ENCODE measurements at places on chromosomes 1 and 21.

DNA sequence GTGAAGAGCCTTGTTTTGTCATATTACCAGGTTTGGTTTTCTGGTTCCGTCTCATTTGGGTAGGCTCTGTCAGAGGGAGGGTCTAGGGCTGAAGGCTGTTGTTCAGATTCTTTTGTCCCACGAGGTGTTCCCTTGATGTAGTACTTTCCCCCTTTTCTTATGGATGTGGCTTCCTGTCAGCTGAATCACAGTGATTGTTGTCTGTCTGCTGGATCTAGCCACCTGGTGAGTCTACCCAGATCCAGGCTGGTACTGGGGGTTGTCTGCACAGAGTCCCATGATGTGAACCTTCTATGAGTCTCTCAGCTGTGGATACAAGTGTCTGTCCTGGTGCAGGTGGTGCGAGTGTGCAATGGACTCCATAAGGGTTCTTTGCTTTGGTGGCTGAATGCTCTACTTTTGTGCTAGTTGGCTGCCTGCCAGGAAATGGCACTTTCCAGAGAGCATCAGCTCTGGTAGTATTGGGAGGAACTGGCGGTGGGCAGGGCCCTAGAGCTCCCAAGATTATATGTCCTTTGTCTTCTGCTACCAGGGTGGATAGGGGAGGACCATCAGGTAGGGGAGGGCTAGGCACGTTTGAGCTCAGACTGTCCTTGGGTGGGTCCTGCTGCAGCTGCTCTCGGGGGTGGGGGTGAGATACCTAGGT, 246.0 kb downstream of the RYR2 start:
- no peak for DNase-seq

DNA sequence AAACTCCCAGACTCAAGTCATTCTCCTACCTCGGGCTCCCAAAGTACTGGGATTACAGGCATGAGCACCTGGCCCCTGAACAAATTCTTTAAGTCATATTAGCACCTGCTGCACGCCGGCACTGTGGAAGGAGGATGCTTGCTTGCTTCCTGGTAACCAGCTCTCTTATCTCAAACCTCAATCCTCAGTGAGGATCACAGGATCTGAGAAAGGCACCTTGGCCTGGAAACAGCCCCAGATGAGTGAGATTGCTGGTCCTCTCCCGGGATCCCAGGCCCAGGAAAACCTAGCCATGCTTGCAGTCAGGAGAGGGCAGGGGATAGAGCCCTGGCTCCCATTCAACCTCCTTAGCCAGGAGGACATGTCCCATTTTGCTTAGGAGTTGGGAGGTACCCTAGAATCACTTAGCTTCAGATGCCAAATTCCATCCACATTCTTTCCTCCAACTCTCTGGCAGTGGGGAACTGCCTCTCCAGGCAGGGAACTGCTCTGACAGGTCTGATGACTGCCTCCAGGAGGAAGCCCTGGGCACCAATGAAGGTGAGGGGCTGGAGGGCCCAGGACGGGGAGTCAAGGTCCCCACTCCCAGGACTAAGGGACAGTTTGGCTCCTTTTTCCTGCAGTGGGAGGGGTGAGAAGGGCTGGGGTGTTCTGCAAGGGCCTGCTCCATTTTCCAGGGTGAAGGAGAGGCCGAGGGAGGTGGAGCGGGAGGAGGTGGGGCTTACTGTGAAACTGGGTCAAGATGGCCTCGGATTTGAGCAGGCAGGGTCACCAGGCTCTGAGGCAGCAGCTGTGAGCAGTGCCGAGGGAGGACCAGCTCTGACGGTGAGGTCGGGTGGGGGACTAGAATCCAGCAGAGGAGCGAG, 9.5 kb downstream of the GPR37L1 start:
- DNase-seq: no peak

GRCh38 chr1:233815865-233816264, 88.6 kb upstream of the SLC35F3 start:
- no peak for DNase-seq

DNA sequence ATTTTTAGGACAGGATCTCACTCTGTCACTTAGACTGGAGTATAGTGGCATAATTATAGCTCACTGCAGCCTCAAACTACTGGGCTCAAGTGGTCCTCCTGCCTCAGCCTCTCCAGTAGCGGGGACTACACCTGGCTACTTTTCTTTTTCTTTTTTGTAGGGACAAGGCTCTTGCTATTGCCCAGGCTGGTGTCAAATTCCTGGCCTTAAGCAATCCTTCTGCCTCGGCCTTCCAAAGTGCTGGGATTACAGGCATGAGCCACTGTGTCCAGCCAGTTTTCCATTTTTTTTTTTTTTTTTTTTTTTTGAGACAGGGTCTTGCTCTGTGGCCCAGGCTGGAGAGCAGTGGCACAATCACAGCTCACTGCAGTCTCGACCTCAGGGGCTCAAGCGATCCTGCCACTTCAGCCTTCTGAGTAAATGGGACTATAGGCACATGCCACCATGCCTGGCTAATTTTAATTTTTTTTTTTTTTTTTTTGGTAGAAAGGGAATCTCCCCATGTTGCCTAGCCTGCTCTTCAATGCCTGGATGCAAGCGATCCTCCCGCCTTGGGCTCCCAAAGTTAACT, 20.6 kb upstream of the CEP85 start:
- DNase-seq: no peak

- no peak for DNase-seq
Measured at GRCh38 chr1:30130099-30130498, 593.3 kb downstream of the MATN1 start.

DNA sequence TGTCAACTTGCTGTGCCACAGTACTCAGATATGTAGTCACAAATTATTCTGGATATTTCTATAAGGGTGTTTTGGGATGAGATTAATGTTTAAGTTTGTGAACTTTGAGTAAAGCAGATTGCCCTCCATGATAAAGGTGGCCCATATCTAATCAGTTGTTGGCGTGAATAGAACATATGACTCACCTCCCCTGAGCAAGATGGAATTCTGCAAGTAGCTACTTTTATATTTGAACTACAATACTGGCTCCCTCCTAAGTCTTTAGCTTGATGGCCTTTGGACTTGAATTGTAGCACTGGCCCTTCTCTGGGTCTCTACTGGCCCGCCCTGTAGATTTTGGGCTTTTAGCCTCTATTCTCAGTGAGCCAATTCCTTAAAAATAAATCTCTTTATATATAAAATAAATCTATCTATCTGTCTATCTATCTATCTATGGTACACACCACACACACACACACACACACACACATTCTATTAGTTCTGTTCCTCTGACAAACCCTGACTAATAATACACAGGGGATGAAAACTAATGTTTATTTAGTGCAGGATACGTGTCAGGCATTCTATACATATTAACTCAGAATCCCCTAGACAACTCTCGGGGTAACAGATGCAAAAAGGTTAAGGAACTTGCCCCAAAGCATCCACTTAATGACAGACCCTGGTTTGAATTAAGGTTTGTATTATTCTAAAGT, 37.9 kb upstream of the PDC start:
- no peak for DNase-seq

GRCh38 chr1:178649582-178650350, 75.3 kb upstream of the RALGPS2 start:
- DNase-seq: no peak

- DNase-seq: peak; percentile 41
Measured at GRCh38 chr1:36776948-36777831, 257.1 kb downstream of the GRIK3 start.

- no peak for DNase-seq
Measured at GRCh38 chr1:151485685-151486255, 25.4 kb upstream of the CGN start.

GRCh38 chr1:110084227-110085078, 14.0 kb upstream of the ALX3 start:
- DNase-seq: peak; percentile 79

- no peak for DNase-seq
Measured at GRCh38 chr1:6512908-6513280, 21.4 kb upstream of the PLEKHG5 start.

GRCh38 chr1:24085546-24085945, 26.4 kb downstream of the MYOM3 start:
- DNase-seq: no peak

DNA sequence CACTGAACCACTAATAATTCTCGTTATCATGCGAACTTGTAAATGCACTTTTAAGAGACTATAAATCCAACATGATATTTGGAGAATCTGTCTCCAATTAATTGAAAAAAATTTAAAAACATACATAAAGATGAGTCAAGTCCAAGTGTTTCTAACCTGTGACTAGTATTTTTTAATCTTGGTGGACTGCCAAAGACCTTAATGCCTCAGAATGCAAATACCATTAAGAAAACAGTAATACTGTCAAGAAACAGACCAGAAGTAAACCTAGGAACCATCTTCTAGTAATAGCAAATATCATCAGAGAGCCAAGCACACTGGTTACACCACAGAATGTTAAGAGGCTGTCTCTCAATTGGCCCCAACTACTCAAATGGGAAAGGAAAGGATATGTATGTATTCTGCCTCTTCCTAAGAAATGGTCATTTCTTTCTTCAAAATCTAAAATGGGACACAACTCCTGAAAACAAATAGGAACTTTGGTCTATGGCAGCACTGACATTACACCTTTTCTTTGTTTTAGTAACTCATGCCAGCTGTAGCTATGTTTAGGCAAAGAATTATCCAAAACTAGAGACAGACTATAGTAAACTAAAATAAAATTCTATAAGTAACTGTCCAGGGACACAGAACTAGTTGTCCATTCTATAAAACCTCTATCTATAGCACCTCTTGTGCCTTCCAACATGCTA, 15.8 kb downstream of the SCYL3 start:
- no peak for DNase-seq

GRCh38 chr1:94327001-94327690, 89.8 kb upstream of the ARHGAP29 start:
- peak; percentile 50 for DNase-seq
